ENCODE measurements at places on chromosomes 2 and 18.

DNA sequence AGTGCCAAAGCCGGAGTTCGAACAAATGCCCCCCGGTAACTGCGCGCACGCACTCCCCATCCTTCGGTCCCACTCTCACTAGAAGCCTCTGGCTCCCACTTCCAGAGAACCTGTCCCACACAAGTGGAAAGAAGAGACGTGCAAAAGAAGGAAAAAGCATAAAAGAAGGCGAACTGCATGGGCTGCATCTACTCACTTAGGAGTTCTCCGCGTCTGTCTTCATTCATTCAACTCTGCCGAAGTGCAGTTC is 312 bp downstream of the NR4A2 start:
- DNase-seq: no peak

- DNase-seq: no peak
Observed at GRCh38 chr2:132953771-132954170, 283.8 kb upstream of the LYPD1 start.

GRCh38 chr18:41695441-41695840 is 259.6 kb upstream of the PIK3C3 start:
- no peak for DNase-seq

DNA sequence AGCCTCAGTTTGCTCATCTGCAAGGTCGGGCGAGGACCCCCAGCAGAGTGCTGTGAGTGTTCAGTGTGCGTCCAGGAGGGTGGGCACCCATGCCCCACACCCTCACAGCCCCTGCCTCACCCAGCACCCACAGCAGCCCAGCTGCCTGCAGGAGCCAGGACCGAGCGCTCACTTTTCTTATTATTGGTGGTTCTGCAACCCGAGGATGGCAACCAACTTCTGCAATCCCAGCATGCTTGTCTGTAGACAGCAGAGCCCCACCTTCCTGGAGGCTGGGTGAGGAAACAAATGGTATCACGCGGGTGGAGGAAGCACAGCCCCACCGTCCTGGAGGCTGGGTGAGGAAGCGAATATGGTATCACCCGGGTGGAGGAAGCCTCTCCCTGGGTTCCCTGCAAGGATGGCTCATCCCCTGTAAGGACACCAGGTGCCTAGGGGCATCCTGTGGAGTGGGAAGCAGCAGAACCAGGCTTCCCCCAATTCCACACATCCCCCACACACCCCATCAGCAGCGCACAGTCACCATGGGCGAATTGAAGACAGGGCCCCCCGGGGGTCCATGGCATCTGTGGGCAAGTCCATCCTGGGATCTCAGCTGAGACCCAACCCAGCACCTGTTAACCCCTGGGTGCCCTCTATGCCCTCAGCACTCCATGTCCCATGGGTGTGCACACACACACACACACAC is 220.5 kb upstream of the RAB6C start:
- DNase-seq: no peak

DNA sequence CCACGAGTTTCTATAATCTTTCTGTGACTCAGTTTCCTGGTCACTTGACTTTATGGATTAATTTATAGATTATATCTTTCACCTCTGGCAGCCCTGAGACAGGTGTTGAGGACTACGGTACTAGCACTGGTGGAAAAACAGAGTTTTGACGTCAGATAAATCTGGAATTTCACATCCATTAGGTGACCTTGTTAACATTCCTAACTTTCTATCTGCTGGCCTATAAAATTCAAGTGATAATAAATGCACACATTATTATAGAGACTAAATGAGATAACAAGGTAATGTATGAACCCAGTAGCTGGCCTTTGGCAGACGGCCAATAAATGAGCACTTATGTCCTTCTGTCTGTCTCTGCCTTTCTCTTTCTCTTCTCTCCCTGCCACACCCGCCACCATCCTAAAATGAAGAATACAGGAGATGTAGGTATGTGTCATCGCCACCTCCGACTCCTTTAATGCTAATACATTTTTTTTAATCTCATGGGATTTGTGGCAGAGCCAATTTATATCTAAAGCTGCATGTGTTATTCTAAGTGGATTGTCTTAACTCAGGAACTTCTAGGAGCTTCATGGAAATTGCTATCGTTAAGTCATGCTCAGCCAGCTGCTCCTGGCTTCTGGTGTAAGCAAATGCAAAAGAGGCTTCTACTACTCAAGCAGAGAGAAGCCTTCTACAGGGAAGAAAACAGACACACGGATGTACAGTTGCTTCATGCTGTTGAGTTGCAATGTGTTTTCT is 2.3 kb downstream of the TM4SF20 start:
- no peak for DNase-seq

DNA sequence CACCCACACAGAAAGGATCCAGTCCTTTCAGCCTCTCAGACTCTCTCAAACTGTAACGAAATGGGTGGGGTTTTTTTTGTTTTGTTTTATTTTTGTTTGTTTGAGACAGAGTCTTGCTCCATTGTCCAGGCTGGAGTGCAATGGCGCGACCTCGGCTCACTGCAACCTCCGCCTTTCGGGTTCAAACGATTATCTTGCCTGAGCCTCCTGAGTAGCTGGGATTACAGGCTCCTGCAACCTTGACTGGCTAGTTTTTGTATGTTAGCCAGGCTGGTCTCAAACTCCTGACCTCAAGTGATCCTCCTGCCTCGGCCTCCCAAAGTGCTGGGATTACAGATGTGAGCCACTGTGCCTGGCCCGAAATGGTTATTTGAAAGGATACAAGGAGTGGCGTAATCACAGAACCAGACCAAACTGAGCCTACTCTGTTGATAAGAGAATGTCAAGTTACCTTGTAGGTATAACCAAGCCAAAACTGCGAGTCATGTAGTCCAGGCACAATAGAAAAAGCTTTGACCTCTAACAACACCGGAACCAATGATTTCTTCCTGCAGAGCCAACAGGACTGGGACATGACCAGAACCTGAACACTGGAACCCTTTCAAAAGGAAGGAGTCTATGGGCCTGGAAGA is 72.5 kb downstream of the NCAPH start:
- DNase-seq: no peak

DNA sequence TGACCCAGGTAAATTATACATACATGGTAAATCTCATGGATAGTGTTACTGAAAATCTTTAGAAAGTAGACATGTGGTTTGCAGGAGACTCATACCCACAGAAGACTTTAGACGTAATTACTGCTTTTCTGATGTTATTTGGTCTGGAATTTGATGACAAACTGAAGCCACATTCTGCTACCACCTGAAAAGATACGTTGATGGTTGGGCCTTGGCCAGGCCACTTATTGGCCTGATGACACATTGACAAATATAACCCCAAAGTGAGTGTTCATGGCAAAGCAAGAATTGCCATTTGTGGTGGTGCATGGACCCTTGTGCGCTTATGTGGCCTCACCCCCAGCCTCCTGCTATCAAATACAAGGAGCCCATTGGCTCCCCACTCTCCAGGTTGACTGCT is 155.6 kb downstream of the METTL4 start:
- DNase-seq: no peak

DNA sequence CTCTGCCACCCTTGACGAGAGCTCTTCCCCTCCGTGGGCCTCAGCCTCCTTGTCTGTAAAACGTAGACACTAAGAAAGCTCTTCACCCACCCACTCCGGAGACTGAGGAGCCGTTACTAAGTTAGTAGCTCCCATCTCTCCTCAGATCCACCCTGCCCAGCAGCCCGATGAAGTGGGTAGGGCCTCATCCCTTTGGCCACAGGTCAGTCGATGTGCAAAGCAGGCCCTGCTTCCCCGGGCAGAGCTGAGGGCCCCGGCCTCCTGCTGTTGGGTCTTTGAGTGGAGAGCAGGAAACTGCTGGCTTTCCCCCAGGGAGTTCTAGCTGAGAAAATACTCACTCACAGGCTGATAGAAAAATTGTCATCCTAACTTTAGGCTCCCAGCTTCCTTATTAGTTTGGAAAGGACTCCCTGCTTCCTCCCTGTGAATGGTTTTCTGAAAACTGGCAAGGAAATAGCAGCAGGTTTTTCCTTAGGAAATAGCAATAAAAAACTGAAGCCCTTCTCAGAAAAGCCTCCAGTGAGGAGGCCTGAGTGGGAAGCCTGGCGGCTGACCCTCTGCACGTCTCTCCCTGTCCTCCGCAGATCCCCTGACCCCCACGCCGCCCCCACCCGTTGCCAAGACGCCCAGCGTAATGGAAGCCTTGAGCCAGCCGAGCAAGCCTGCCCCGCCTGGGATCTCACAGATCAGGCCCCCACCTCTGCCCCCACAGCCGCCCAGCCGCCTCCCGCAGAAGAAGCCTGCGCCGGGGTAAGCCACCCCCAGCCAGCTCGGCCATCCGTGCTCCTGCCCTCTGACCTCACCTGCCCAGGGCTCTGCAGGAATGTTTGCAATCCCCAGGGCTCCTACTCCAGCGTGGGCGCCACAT is 30.2 kb downstream of the ITGB1BP1 start:
- DNase-seq: no peak

- DNase-seq: no peak
Observed at GRCh38 chr18:44741511-44741910, 60.8 kb downstream of the SETBP1 start.

DNA sequence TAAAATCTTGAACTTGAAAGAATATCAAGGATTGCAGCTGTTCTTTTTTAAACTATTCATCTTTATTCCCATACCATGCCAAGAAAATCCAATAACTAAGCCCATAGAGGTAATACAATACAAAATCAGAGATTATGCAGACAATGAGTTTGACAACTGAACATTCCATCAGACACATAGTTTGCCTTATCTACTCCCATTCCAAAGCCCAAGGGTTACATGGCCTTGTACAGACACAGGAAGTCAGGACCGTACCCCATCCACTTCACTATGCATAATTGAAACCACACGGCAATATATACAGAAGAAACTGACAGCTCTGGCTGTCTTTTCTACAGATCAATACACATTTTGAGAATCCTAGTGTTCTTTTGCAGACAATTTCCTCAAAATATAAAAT is 181.3 kb downstream of the TMX3 start:
- DNase-seq: no peak

GRCh38 chr2:206804326-206804725 is 38.9 kb downstream of the FASTKD2 start:
- no peak for DNase-seq

DNA sequence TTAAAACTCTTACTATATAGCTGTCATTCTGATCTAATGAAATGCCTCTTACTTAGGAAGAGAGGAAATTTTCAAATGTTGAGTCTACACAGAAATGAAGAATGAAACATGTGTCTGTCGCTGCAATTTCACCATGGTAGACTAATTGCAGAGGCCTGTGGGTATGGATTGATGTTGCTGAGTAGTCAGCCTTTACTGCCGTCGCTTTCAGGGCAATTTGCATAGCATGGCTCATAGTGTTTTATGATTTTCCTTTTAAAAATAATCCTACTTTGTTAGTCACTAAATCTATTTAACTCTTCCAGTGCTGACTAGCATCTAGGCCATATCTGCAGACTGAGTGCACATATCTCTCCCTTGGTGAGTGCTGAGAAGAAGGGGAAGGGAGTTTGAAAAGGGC is 819.2 kb downstream of the SATB2 start:
- DNase-seq: no peak

GRCh38 chr18:47842836-47843235 is 87.6 kb downstream of the SMAD2 start:
- DNase-seq: no peak

- no peak for DNase-seq
Observed at GRCh38 chr18:61820882-61821281, 71.9 kb downstream of the RNF152 start.

DNA sequence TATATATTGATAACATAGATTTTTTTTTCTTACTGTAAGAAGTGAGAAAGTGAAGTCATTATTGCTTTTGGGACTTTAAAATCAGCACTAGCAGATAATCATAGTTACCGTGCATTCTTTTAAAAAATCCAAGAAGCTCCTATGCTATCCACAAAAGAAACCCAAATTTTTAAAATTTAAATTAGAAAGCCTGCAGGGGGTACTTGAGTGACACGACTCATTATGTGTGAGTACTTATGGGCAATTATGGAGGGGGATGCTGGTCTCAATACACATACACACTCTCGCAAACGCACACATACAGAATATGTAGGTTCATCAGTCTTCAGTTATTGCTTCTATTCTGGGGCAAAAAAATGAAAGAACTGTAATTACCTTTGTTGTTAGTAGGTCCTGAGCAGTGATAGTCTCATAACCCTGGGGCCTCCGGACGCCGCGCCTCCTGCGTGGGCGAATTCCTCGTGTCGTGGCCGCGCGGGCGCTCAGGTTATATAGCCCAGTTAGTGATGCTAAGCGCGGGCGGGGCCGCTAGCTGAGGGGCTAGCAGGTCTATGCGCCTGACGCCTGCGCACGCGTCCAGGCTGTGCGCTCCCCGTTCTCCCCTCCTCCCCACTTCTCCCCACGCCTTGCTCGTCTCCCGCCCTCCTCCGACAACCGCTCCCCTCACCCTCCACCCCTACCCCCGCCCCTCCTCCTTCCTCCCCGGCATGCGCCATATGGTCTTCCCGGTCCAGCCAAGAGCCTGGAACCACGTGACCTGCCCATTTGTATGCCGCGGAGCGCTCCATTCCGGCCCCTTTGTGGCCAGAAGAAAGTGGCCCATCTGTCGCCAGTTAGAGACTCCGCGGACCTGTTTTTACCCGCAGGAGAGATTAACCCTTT is at the start of gene NEUROD1:
NEUROD1 (minus strand) TSS at position 463 of the 882 bp plus-strand sequence. CDS start 1,657 bp downstream, outside the sequence.
- DNase-seq: no peak

GRCh38 chr2:168478206-168478605 is 22.1 kb downstream of the CERS6 start:
- DNase-seq: no peak

DNA sequence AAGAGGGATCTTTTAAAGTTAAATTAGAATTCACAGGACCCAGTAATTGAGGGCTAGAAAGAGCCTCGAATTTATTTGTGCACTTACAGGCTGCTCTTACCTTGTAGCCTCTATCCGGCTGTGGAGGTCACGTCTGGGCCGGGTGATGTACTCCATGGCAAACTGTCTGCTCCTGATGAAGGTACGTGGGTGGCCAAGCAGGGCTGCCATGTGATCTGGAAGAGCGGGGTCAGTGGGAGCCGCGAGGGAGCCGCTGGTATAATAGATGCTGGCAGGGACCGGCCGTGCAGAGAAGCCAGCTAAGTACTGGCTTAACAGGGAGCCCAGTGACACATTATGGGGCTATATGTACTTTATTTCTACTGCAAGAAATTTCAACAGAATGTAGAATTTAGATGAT is 59.2 kb downstream of the ADI1 start:
- DNase-seq: no peak

DNA sequence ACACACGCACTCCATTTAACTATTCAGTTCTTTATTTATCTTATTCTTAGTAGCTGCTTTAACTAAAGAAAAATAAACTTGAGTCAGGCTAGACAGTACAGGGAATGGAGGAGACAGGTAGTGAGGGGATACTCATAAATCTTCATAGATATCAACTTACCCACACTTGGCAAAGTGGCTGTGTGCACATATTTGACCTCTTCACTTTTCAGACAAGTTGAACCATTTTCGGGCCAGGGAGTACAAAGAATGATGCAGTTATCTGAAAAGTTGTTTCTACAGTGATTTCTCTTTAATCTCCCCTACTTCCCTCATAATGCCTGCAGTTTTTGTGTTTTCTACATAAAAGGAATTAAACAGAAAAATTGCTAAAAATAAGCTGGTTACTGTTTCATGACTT is 307.5 kb downstream of the GULP1 start:
- DNase-seq: no peak

Data from activated T-cell treated with anti-CD3 and anti-CD28 coated beads for 24 hours (primary cell).